ENCODE measurements at places on chromosomes 7 and 10.

DNA sequence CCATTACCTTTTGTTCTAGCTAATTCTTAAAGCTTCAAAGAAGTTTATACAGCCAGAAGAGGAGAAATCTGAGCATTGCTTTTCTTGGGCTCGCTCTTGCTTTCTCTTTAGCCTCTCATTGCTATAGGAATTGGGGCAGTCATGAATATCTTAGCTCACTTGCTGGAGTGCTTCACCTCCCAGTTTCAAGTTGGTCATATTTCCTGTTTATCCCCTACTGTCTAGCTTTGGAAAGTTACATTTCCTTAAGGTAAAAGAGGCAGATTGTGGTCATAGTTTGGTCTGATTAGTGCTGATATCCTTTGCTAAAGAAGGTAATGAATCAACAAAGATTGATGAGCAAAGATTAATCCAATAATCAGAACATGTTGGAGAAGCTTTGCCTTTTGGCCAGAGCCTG, 77.7 kb upstream of the GLI3 start:
- DNase-seq = no peak

- DNase-seq = peak; percentile 52
Observed at GRCh38 chr10:102729029-102730026, 14.4 kb upstream of the WBP1L start.

DNA sequence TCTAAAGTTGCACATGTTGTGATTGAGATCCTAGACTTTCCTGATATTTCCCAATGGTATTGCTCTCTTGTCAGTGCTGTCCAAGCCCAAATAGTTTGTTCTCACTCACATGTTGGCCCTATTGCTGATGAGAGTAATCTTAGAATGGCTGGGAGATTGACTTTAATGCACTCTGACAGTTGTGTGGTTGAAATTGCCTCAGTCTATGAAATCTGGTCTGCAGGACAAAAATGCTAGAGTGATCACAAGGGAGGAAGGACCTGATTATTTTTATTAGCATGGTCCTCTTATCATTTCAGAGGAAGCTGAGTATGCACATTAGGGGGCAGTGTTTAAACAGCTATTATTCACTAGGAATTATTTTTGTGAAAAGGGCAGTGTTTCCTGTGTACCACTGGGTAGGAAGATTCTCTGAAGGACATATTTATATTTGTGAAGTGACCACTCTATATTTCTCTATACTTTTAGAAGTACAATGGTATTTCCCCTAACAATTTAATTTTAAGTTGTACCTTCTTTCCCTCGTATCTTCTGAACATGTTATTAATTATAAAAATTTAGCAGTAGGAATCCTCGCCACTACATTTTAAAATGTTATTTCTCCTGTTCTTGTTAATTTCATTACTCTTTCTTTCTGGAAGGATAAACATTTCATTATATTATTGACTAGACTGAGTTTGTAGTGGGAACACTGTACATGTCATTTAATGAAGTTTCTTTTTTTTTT, 64.4 kb downstream of the SUGCT start:
- no peak for DNase-seq

GRCh38 chr10:131162866-131163843, 148.4 kb downstream of the TCERG1L start:
- no peak for DNase-seq

- no peak for DNase-seq
Observed at GRCh38 chr10:82961864-82962263, 1086.9 kb downstream of the NRG3 start.

DNA sequence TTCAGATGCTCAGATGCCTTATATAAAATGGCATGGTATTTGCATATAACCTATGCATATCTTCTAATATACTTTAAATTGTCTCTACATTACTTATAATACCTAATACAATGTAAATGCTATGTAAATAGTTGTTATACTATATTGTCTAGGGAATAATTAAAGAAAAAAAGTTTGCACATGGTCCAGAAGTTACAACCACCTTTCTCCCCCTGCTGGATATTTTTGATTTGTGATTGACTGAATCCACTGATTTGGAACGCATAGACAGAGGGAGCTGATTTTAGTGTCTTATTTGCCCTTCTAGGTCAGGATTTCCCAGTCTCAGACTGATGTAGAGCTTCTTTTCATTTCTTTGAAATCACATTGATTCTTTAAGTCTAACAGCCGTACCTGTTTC, 31.8 kb downstream of the MDFIC start:
- no peak for DNase-seq

DNA sequence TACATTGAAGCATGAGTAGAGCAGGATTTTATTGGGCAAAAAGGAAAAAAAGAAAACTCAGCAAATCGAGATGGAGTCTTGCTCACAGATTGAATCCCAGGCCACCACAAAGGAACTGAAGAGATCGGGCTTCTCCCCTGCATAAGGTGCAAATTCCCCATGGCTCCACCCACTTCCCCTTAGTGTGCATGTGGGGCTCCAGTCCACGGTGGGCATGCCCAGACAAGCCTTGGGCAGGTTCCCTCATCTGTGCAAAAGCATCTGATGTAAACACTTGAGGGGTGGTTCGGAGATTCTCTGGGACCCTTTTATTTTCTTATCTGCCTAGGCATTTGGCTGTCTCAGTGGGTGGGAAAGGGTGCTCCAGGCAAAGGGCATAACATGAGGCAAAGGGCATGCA, 150.7 kb downstream of the CFTR start:
- no peak for DNase-seq

DNA sequence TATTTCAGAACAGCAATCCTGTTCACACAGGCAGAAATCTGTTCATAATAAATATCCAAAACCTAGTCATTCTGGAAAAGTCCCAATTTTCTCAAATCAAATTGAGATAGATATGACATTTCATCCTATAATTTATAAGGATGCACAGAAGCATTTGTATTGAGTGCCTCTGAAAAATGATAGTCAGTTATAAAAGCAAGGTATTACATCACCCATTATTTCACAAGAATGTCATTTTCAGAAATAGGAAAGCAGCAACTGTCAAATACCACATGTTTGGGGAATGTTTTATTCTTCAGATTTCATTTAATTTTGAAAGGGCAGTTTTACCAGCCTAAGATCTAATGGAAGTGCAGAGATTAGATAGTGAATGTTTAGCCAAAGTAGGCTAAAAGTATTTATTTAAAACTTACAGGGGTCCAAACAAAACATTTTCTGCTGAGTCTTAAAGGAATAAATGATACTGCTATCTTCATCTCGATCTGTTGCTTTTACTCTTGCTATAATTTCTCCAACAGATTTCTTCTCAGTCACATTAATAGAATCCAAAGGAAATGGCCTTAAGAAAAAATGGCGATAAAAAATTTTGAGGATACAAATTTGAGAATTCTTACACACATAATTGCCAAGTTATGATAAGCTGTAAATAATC, 185.8 kb downstream of the HGF start:
- DNase-seq = no peak

GRCh38 chr10:3375505-3375904, 202.9 kb upstream of the PITRM1 start:
- no peak for DNase-seq

- no peak for DNase-seq
Observed at GRCh38 chr7:151114151-151115090, 28.1 kb downstream of the AGAP3 start.

DNA sequence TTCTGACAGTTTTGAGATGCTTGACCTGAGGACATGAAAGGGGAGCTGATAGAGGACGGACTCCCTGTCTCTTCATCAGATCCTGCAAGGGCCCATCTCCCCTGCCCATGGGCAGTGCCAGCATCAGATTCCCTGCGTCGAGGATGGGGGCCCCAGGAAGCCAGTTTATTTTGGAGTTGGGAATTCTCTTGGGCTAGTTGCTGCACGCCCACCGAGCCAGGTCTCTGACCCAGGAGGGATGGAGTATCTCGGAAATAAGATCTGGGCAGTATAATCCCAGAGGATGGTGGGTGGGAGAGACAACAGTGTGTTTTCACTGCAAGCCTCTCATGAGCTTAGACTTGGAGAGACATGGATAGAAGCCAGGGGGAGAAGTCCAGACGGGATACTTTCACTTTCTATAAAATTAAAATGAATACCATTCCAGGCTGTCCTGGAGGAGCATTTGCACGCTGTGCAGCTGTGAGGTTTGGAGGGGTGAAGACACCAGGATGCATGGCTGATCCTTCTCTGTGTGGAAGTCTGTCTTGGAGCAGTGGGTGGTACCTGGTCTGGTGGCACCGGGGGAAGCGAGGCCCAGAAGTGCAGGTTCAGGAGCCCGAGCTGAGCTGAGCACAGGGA, 25.8 kb downstream of the DOCK1 start:
- DNase-seq = no peak

DNA sequence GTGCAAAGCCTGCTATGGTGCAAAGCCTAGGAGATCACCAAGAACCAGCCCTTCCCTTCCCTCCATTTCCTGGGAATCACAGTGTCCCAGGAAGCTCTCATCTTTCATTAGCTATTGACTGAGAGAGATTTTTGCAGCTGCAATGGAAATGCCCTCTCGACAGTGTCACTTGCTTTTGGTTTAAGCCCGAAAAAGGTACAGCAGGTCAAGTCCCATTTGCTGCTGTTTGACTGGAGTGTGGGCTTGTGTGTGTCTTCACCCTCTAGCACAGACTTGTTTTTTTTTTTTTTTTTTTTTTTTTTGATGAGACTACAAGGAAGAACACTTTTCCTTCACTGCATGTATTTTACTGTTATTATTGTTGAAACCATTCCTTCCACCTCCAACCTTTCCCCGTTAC, 36.3 kb downstream of the NRG3 start:
- no peak for DNase-seq

- no peak for DNase-seq
Observed at GRCh38 chr10:22505911-22506685, 160.8 kb downstream of the SPAG6 start.

- no peak for DNase-seq
Observed at GRCh38 chr7:28157831-28158416, 22.7 kb downstream of the JAZF1 start.

DNA sequence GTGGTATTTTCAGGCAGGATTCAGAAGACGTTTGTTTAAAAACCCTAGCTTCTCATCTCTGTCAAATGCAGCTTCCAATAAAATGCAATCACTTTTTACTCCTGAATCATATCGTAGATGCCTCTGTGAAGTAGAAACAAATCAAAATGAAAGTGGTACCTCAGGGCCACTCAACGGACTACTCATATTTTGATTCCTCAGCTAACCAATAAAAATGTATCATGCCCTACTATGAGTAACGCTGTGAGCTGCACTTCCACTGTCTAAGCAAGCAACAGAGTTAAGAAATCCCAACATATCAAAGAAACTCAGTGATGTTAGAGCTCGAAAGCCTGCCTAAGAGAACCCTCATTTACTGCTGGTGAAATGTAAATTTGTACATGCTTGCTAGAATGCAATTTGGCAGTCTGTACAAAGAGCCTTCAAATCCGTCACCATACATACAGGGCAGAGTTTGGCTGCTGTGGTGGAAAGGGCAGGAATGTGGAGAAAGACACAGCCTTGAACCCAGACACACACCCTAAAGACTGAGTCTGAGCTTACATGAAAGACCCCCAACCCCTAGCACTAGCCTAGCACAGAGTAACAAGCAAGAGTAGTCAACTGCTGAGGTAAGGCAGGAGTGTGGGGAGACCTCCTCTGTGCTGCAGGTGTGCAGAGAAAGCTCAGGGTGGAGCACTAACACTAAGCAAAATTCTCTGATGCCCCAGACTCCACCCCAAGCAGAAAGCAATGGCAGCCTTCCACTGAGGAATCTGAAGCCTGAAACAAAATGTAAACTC, 151.5 kb downstream of the ANK3 start:
- DNase-seq = no peak

DNA sequence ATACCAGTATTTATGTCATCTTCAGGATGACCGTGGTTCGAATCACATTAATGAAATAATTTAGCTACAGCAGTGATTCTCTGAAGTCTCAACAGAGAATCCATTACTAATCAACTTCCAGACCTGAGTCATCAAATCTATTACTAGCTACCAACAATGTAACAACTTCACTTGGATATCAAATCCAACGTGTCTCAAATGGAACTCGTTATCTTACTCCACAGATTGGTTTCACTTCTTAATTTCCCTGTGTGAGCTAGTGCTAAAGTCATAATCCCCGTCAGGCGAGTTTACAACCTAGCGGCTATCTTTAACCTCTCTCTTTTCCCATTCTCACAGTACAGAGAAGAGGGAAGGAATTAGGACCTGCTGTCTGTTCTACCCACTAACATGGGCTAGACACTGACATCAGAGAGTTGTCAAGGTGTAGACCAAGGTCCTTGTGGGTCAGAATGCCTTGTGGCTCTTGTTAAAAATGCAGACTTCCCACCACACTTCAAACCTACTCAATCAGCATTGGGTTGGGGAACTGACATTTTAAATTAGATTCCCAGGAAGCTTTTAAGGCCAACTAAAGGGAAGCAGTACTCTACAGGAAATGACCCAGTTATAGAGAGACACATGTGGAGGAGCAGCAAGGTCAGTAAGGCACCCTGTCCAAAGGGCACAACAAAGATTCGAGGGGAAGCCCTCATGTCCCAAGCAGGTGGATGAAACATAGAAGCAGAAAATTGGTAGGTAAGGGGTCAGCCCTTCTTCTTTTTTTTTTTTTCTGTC, 57.3 kb upstream of the GSAP start:
- DNase-seq = no peak

- DNase-seq = no peak
Observed at GRCh38 chr10:125043841-125044658, 102.1 kb downstream of the ZRANB1 start.

GRCh38 chr7:23654508-23654907, 25.5 kb upstream of the FAM221A start:
- DNase-seq = no peak

- no peak for DNase-seq
Observed at GRCh38 chr7:116135306-116135705, 75.0 kb upstream of the TES start.

DNA sequence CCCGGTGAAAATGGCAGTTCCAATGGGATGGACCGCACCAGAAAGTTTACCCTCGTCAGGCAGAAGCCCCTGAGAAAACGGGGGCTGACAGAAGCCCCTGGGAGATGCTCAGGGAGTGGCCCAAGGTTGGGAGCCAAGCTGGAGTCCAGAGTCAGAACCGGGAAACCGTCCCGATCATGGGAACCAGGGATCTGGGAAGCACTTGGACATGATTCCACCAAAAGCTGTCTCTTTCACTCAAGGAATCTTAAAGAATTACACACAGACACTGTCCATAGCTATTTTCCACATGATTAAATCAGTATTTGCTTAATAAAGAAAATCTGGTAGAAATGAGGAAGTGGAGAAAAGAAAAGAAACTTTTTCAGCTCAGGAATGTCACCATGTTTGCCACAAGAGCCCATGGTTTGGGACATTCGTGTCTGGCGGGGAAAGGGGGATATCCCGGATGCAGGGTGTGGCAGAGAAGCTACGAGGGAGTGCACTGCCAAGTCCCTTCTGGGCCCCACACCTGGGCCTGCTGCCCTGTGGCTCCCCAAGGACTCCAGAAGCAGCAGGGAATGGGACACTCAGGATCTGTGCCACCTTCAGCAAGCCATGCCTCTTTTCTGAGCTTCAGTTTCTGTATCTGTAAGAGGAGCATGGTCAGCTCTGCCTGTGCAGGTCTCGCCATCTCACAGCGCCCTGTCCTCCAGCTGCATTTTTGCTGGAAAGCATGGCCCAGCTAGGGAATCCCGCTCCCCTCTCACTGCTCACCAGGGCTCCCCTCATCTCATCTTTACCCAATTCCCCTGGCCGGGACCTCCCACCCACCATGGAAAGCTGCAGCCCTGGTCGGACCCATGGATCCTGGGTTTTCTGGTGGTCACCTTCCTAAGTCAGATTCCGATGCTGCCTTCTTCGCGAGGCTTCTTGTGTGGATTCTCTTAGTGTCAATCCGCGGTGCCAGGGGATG, 225.1 kb upstream of the GRB10 start:
- no peak for DNase-seq

Measured in activated CD4-positive, alpha-beta T cell treated with anti-CD3 and anti-CD28 coated beads, Interleukin-2, amount 50 U/mL, for 1 hour (primary cell).